SW 1271 (cell line): ENCODE measurements at places on chromosomes 1 and 21.

GRCh38 chr1:16073490-16074119 is at the start of gene FAM131C:
Gene FAM131C, minus strand, starts transcription at chr1:16073651. Its CDS starts 209 bp downstream, at chr1:16073442.
- no peak for DNase-seq

DNA sequence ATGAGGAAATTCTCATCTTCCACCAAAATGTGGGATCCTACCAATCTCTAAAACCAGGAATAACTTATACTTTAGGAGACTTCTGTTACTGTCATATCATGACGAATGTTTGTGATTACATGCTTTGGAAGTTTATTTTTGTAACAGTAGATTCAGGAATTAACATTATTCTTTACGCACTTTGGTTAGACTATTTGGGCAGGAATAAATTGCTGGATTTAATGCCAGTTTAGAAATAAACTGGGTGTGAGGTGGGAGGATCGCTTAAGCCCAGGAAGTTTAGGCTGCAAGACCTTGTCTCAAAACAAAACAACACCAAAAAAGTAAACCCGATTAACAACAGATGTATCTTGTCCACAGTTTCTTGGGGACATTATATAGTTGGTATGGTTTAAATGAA is 52.1 kb downstream of the MIGA1 start:
- no peak for DNase-seq

GRCh38 chr21:45167796-45168222 is 93.4 kb downstream of the ADARB1 start:
- no peak for DNase-seq

DNA sequence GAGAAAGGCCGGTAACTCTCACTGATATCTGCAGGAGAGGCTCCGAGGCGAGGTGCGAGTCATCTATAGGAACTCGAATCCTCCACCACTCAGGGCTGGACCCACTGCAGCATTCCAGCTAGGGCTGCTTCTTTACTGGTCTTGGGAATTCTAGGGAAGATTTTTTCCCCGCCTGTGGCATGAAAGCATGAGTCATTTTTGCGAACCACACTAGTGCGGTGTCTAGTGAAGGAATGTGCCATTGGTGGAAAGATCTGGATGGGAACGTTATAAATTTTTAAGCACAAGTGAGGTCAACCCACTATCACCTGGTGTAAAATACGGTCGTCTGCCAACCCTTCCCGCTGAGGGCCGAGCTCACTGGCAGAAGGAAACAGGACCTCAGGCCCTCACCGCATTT is 49.7 kb downstream of the SYF2 start:
- DNase-seq, result no peak

- no peak for DNase-seq
Measured at GRCh38 chr1:112458756-112459155, 50.0 kb upstream of the WNT2B start.

DNA sequence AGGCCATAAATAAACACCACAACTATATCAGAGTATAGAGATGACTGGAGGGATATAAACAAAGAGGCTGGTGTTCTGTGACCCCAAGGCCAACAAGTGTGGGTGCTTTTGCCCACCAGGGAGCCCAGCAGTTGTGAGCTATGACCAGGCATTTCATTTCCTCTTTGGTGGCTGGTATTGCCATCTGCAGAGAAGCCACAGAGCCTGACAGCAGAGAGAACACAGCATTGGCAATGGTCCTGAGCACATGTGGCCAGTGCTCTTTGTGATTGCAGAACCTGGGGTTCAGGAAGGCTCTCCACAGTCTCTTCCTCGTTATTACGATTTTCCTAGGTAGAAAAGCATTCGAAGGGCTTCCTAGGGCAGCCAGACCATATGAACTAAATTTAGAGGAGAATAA is 112.3 kb downstream of the TM2D1 start:
- no peak for DNase-seq

DNA sequence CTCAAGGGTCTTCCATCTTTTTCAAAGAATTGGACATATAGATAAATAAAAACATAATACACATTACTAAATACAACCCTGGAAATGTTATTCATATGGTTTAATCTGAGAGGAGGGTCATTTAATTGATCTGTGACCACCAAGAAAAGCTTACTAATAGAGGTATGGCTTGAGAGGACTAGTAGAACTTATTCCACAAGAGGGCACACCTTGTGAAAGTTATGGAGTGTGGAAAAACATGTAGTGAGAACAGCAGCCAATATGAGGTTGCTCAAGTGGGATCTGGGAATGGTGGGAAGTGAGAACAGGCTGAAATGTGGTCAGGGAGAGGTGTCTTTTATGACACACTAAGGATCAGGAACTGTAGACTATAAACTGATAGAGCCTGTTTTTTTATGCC is 973.5 kb upstream of the B3GALT2 start:
- no peak for DNase-seq

DNA sequence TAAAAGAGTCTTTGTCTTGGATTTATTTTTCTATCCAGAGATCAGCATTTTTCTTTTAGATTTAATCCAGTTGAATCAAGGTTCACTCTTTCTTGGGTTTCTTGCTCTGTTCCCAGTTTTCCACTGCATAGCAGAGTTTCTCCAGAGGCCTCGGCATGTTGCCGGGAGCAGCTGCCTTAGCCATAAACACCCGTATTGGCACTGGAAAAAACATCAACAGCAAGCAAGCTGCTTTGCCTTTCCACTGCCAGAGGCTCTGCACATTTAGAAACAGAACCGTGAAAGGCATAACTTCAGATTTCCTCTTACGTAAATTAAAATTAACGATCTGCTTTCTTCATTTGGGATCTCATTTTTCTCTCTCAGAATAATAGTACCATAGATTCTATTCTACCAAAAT is 181.8 kb upstream of the L1TD1 start:
- no peak for DNase-seq

DNA sequence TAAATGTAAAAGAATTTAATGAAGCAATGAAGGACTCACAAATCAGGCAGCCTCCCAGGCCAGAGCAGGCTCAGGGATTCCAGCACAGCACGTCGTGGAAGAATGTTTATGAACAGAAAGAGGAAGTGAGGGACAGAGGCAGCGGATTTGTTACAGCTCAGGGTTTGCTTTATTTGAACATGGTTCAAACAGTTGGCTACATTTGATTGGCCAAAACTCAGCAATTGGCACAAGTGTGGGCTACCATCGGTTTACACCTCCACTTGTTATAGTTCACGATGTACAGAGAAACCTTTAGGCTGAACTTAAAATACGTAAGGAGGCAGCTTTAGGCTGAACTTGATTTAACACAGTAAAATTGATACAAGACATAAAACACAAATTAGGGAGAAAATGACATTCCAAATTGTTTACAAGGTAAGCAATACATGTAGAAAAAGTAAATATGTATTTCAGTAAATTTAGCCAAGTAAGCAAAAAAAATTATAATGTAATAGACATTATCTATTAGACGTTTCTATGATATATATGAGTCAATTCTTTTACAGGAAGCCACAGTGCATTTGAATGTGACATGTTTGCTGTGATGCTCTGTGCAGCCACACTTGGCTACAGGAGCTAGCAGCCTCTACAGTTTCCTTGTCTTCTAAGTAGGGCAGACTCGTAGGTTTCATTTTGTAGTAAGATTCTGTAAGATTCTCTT is 126.5 kb downstream of the ADSS2 start:
- DNase-seq, result no peak

DNA sequence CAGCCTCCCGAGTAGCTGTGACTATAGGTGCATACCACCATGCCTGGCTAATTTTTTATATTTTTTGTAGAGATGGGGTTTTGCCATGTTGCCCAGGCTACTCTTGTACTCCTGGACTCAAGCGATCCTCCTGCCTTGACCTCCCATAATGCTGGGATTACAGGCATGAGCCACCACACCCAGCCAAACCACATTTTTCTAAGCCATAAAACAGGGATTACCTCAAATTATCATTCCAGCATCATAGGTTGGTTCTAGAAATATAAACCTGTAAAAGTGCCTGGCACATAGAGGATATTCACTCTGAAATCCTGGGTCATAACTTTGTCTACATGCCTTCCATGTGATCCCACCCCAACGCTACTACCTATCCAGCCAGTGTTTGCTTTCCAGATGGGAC is 59.4 kb upstream of the JAK1 start:
- DNase-seq, result no peak

DNA sequence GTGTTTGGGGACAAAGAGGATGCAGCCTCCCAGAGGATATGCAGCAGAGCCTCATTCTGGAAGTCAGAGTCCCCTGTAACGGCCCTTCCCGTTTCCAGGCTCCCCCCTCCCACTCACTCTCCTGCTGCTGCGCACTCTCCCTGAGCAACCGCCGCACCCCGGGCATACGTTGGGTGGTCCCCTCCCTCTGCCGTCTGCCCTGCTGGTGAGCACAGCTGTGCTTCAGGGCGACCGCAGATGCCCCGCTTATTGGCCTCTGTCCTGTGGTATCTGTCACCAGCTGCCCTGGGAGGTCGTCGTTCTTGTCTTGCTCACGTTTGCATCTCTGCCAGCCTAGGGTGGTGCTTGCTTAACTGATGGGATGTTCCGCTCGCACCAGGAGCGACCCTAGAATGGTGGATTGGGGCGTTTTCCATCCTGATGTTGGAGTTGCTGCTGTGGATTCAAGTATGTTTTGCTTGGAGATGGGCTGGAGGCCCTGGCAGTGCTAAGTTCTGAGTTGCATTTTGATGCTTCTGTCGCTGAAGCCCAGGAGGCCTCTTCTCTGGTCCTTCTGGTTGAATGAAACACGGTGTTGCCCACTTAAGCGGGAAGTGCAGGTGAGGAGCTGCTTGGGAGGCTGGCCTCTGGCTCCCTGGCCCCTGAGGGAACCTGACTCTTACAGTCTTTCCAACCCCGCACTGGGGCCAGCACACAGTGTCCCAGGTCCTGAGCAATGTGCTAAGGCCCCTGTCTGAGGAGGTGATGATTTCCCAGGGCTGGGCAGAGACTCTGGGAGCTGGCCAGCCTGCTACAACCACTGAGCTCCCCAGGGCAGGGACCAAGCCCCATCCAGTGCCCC is 3.2 kb downstream of the TMEM201 start:
- no peak for DNase-seq

GRCh38 chr1:112887599-112888283 is 68.3 kb downstream of the SLC16A1 start:
- DNase-seq, result no peak

- DNase-seq, result no peak
Measured at GRCh38 chr1:51276286-51276685, 40.2 kb downstream of the RNF11 start.

- DNase-seq, result peak; percentile 19
Measured at GRCh38 chr1:78339490-78339889, 151.3 kb upstream of the PTGFR start.

DNA sequence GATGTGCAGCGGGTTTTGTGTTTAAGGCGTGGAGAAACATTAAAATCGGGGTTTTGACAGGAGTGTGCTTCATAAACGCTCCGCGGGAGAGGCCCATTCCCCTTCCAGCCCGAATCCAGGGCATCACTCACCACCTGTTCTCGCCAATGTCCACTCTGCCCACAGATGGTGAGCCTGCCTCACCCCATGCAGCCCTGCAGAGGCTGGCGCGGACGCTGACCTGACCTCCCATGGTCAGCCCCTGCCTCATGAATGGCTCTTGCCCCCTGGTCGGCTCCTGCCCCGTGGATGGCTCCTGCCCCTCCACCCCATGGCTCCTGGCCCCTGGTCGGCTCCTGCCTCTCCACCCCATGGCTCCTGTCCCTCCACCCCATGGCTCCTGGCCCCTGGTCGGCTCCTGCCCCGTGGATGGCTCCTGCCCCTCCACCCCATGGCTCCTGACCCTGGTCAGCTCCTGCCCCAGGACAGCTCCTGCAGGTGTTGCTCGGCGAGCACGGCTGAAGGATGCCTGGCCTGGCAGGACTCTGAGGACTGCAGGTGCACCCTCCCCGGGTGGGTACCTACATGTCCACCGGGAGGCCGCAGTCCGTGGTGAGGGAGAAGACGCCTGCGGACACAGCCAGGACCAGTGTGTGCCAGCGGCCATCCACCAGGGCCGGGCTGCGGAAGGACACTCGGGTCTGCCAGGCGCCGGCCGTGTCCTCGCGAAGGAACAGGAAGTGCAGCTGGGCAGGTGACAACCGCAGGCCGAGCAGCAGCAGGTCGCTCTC is 6.7 kb downstream of the KRTAP10-1 start:
- DNase-seq, result no peak

DNA sequence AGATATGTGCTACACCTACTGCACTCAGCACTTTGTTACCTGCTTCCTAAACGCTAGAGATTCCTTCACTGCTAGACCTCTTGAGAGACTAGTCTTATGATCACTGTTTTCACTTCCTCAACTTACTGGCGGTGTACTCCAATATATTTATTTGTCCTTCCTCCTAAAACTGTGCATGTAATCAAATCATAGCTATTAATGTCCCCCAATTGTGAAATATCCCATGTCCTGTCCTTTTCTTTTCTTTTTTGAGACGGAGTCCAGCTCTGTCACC is 3.4 kb downstream of the SOAT1 start:
- DNase-seq, result no peak

- no peak for DNase-seq
Measured at GRCh38 chr1:40023379-40023944, 17.1 kb upstream of the CAP1 start.

DNA sequence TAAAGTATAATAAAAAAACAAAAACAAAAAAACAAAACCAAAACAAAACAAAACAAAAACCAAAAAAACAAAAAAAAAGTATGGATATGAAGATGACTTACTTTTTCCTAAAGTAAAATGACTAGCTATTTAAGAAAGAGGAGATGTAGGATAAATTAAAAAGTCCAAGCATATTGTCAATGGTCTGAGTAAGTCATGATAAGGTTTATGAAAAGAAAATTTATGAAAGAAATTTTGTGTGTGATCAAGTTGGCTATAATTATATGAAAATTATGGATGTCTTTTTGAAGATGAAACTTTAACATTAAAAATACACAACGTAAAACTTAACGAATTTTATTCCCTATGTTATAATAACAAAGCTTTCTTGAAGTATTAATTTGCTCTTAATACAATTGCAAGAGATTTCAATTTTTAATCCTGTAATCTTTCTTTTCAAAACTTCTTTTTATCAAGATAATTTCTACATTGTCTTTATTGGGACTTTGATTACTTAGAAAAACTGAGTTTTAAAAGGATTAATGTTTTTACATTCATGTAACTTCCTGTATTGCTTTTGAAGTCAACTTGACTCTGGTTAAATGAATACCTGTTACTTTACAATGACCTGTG is 200.9 kb upstream of the IVNS1ABP start:
- DNase-seq, result peak; percentile 5

GRCh38 chr1:30507016-30507312 is 216.4 kb downstream of the MATN1 start:
- DNase-seq, result no peak

- DNase-seq, result no peak
Measured at GRCh38 chr1:205111354-205111753, 10.4 kb downstream of the RBBP5 start.

DNA sequence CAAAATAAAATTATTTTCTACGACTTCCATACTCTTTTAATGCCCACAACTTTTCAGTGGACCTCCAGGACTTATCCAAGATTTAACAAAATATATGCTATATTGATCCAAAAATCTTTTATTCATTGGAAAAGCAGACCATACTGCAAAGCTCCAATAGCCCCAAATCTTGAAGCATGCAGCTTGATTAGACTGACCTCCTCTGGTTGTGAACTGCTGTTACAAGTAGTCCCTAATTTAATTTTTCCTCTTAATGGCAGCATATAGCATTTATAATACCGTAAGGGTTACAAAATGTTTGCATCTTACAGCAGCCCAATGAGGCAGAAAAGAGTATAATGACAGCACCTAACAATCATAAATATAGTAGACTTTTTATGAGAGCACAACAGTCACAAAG is 49.8 kb downstream of the TPR start:
- DNase-seq, result peak; percentile 31

- DNase-seq, result no peak
Measured at GRCh38 chr1:109367626-109368025, 30.1 kb downstream of the SORT1 start.
